ENCODE measurements at places on chromosomes 2 and 18. TPM values are rescaled to one million over a fixed set of nuclear protein-coding genes. Genes with fewer than 3 reads are reported as not detected.

GRCh38 chr2:47037678-47038077 lies 117.4 kb downstream of the STPG4 start:
- H3K4me3 ChIP-seq, result no peak overlapping the region
- peaks cover 76% of the 10 kb centered on the region for H3K4me1 ChIP-seq
- H3K27me3 ChIP-seq, result no peaks in the 10 kb centered on the region

GRCh38 chr18:75679331-75679730 lies 251.8 kb upstream of the SMIM21 start:
- H3K27ac ChIP-seq, result no peak overlapping the region
- no peak for DNase-seq
- H3K4me1 ChIP-seq, result no peaks in the 10 kb centered on the region
- H3K4me3 ChIP-seq, result no peak overlapping the region
- no peaks in the 10 kb centered on the region for H3K36me3 ChIP-seq

DNA sequence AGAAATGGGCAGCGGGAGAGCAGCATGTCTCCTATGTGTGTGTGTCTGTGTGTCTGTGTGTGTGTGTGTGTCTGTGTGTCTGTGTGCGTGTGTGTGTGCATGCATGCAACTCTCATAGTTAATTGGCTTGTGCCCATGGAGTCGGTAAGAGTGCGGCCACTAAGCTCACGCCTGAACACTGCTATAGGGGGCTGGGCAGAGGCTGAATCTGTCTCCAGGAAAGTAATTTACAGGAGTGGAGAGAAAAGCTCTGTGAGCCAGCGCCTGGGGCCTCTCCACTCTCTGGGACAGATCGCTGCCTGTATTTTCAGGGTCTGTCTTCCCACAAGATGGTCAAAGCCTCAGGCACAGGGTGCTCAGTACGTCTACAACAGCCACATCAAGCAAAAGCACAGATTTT lies 553.4 kb downstream of the TNS1 start:
- DNase-seq, result no peak
- H3K4me3 ChIP-seq, result no peak overlapping the region
- H3K4me1 ChIP-seq, result no peaks in the 10 kb centered on the region
- no peak overlapping the region for H3K27ac ChIP-seq

GRCh38 chr18:48885266-48885923 lies 65.4 kb downstream of the SMAD7 start:
- peak; percentile 70 for DNase-seq
- no peaks in the 10 kb centered on the region for H3K27me3 ChIP-seq
- no peak overlapping the region for H3K27ac ChIP-seq

DNA sequence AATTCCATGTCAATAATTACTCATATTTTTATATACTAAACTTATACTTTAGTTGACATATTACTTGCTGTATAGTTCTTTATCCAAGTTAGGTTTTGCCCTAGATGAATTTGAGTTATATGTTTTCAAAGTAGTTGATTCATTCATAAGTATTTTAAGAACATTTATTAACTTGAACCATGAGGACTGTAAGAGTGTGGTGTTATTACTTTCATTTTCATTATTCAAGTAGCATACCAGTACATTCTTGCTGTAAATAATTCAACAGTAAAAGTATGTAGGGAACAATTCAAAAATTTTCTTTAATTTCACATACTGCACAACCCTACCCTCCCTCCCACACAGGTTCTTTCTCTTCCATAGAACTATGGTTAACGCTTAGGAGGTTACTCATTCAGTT lies 75.4 kb downstream of the ANKRD12 start:
- no peak overlapping the region for H3K4me3 ChIP-seq
- H3K4me1 ChIP-seq, result peaks cover 30% of the 10 kb centered on the region
- H3K27ac ChIP-seq, result no peak overlapping the region

DNA sequence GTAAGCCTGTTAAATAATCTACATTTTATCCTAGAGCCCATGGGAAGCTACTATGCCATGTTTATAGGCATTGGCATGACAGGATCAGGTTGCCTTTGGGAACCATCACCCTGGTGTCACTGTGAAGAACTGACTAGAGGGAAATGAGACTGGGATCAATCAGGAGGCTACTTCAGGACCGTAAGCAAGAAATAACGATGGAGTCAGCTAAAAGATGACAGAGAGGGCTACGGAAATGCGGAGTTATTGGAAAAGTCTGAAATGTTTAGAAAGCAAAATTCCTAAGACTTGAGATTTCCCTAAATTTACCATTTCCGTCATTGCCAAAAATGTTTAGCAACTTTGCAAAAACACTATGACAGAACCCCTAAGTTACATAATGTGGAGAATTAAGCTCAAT lies 50.2 kb downstream of the TTC21B start:
- peaks cover 13% of the 10 kb centered on the region for H3K4me1 ChIP-seq
- H3K4me3 ChIP-seq, result no peak overlapping the region
- peaks cover 61% of the 10 kb centered on the region for H3K36me3 ChIP-seq
- DNase-seq, result no peak

DNA sequence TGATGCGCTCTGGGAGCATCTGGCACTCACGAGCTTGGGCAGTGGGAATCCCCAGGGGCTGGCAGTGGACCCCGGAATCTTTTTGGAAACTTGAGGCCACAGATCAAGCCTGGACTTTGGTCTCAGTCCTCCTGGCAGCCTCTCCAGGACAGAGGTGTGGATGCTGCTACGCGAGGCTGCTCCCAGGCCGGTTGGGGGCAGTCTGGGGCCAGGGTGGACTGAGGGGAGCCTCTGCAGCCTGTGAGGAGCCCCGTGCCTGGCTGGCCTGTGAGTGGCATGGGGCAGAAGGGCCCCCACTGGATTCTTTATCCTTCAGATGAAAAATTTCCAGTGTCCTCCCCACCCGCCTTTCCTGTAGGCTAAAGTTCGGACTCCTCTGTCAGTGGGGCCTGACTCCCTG lies 12.7 kb upstream of the DES start:
- peaks cover 8% of the 10 kb centered on the region for H3K4me1 ChIP-seq
- no peak overlapping the region for H3K4me3 ChIP-seq
- DNase-seq, result no peak
- no peaks in the 10 kb centered on the region for H3K36me3 ChIP-seq

DNA sequence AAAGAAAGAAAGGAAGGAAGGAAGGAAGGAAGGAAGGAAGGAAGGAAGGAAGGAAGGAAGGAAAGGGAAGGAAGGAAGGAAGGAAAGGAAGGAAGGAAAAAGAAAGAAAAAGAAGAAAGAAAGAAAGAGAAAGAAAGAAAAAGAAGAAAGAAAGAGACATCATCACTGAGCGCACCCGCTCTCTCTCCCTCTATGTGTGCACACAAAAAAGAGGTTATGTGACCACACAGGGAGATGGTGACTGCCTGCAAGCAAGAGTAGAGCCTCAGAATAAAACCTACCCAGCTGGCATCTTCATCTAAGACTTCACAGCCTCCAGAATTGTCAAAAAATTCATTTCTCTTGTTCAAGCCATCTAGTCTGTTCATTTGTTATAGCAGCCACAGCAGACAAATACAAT lies 1307.4 kb upstream of the ACVR2A start:
- no peaks in the 10 kb centered on the region for H3K4me1 ChIP-seq
- no peaks in the 10 kb centered on the region for H3K36me3 ChIP-seq
- DNase-seq, result no peak
- H3K27me3 ChIP-seq, result no peaks in the 10 kb centered on the region
- no peak overlapping the region for H3K27ac ChIP-seq

- no peak overlapping the region for H3K27ac ChIP-seq
- H3K36me3 ChIP-seq, result no peaks in the 10 kb centered on the region
- H3K27me3 ChIP-seq, result no peaks in the 10 kb centered on the region
- no peak overlapping the region for H3K4me3 ChIP-seq
- H3K4me1 ChIP-seq, result no peaks in the 10 kb centered on the region
- no peak for DNase-seq
These were observed 107.2 kb upstream of the ETAA1 start for GRCh38 chr2:67289921-67290371.

DNA sequence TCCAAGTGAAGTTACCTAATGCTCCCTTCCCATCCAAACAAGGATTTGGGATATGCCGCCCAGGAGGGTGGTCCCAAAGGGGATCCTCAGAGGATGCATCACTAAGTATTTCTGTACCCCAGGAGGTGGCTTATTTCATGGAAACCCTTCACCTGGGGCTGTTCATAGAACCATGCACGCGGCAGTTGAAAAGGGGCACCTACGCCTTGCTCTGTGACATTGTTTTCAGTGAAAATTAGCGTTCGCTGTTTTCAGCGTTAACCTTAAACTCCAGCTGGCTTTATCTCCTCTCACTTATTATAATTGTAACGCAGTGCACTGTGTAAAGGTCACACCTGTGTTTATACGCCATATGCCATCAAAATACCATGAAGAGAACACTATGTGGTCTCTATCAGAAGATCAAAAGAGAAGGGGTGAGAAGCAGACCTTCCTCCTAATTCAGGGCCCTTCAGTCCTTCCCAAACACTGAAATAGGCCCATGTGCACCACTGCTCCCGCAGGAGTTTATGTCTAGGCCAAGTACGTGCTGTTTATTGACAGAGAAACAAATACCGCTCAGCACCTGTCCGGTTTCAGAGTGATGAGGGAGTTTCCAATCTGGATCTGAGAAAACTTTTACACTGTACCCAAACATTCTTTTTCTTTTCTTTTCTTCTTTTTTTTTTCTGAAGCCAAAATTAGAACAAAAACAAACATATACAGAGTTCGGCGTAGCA lies 162.1 kb downstream of the BCL2 start:
- DNase-seq, result no peak
- H3K4me3 ChIP-seq, result no peak overlapping the region
- no peaks in the 10 kb centered on the region for H3K36me3 ChIP-seq
- no peaks in the 10 kb centered on the region for H3K27me3 ChIP-seq
- peaks cover 49% of the 10 kb centered on the region for H3K4me1 ChIP-seq
- H3K27ac ChIP-seq, result peak overlapping the region; percentile 93

DNA sequence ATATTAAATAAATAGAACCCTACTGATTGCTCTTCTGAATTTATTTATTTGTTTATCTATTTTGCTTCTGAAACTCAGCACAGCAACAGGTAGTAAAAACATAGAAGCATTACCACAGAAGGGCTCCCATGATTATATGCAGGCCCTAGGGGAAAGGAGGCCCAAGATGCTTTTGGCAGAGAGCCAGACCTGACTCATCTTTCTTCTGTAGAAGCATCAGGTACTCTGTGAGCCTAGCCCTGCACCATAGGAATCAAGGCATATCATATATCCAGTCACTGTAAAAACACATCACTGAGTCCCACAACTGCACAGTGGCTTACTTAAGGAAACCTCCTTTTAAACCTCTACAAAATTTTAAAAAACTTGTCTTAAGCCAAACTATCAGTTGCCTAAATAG lies 1.8 kb downstream of the SCN9A start:
- no peak overlapping the region for H3K4me3 ChIP-seq
- no peak overlapping the region for H3K27ac ChIP-seq
- H3K4me1 ChIP-seq, result peaks cover 34% of the 10 kb centered on the region
- peaks cover 16% of the 10 kb centered on the region for H3K27me3 ChIP-seq
- DNase-seq, result no peak

GRCh38 chr2:1588051-1588977 lies 156.0 kb downstream of the PXDN start:
- H3K4me3 ChIP-seq, result no peak overlapping the region
- no peaks in the 10 kb centered on the region for H3K36me3 ChIP-seq
- no peak overlapping the region for H3K27ac ChIP-seq
- H3K27me3 ChIP-seq, result peaks cover 31% of the 10 kb centered on the region

DNA sequence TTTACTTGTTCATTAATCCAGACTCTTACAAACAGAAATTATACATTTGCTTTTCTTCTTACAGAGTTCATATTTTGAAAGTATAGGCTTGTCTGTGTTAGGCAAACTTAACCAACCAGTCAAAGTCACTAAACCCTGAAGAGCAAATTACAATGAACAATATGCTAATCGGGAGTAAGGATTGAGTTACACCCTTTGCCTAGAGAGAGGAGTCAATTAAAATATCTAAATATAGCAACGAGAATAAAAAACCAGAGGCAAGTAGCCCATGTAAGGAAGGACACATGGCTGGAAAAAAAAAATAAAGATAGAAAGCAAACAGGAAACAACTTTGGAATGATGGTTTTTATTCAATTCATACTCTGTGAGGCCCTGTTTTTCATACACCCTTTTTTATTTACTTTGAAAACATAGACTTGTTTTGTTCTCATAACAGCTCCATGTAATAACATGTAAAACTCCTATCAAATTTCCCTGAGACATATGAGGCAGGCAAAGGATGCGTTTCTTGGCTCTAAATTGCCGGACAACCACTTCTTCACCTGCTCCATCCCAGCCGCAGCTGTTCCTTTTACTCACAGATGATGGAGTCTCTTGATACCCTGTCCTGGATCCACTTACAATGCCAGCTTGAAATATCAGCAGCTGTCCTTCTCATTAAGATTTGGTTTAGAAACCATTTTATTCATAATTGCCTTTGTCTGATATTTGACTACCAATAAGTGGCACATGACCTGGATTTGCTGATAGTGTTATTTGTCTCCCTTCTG lies 767.7 kb upstream of the GCFC2 start:
- H3K4me1 ChIP-seq, result no peaks in the 10 kb centered on the region
- H3K27ac ChIP-seq, result no peak overlapping the region
- no peak for DNase-seq
- no peak overlapping the region for H3K4me3 ChIP-seq

DNA sequence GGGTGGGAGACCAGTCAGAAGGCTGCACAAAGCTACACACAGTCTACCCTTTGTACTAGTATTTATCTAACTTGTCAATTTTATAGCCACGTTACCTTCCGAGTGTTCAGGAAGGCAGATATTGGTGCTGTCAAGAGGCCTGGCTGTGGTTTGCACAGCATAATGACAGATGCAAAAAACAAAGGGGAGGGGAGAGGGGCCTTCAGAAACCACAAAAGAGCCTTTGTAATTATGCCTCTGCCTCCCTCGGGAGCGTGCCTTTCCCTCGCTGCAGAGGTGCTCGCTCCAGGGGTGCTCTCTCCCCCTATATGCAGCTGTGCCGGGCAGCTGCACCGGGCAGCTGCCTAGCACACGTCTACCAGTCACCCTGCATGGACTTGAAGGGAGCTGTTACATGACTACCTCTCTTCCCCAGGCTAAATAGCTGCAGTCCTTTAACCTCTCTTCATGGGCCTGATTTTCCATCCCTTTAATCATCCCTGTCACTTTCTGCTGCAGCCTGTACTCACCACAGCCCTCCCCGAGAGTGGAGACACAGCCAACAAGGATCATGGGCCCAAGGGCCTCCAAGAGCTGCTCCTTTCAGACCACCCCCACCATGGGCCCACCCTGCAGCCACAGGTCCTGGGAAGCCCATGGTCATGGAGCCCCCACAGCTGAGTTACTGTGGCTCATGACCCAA lies 168.4 kb upstream of the PKDCC start:
- no peak for DNase-seq
- no peak overlapping the region for H3K4me3 ChIP-seq
- H3K27me3 ChIP-seq, result no peaks in the 10 kb centered on the region
- no peaks in the 10 kb centered on the region for H3K36me3 ChIP-seq

- H3K4me3 ChIP-seq, result no peak overlapping the region
- H3K4me1 ChIP-seq, result peaks cover 20% of the 10 kb centered on the region
- peaks cover 21% of the 10 kb centered on the region for H3K36me3 ChIP-seq
- H3K27me3 ChIP-seq, result no peaks in the 10 kb centered on the region
- no peak overlapping the region for H3K27ac ChIP-seq
- no peak for DNase-seq
These were observed 50.9 kb downstream of the ACTR2 start for GRCh38 chr2:65278531-65278981.

UCN gene
- total RNA-seq, result 2.6 TPM

SERPINB3 gene
- not detected for total RNA-seq

IL1RN gene
- 21.2 TPM for total RNA-seq

SLC35F6 gene
- 31.7 TPM for total RNA-seq

CYRIA gene
- 75.5 TPM for total RNA-seq

PTCD3 gene
- total RNA-seq, result 95.6 TPM

CXCR4 gene
- 204 TPM for total RNA-seq

VSNL1 gene
- not detected for total RNA-seq

FHL2 gene
- 18.0 TPM for total RNA-seq

PUS10 gene
- total RNA-seq, result 8.6 TPM

AMER3 gene
- not detected for total RNA-seq

NOTO gene
- not detected for total RNA-seq

KLHL41 gene
- total RNA-seq, result 0.46 TPM

ZC3H6 gene
- total RNA-seq, result 16.9 TPM

TXNDC2 gene
- total RNA-seq, result not detected

C2orf81 gene
- 2.7 TPM for total RNA-seq

Measured in spleen (tissue), 13 donors.